ENCODE measurements at places on chromosomes 12 and 14. TPM values are rescaled to one million over a fixed set of nuclear protein-coding genes. Genes with fewer than 3 reads are reported as not detected.

Gene CYP46A1
- total RNA-seq: not detected

- H3K27me3 ChIP-seq: no peaks in the 10 kb centered on the region
- no peaks in the 10 kb centered on the region for H3K36me3 ChIP-seq
- H3K4me1 ChIP-seq: no peaks in the 10 kb centered on the region
- no peak overlapping the region for H3K27ac ChIP-seq
- no peak overlapping the region for H3K4me3 ChIP-seq
- DNase-seq: no peak
Measured at GRCh38 chr14:53842938-53843337, 113.7 kb downstream of the BMP4 start.

Gene KCNJ8
- total RNA-seq: 27.8 TPM

DNA sequence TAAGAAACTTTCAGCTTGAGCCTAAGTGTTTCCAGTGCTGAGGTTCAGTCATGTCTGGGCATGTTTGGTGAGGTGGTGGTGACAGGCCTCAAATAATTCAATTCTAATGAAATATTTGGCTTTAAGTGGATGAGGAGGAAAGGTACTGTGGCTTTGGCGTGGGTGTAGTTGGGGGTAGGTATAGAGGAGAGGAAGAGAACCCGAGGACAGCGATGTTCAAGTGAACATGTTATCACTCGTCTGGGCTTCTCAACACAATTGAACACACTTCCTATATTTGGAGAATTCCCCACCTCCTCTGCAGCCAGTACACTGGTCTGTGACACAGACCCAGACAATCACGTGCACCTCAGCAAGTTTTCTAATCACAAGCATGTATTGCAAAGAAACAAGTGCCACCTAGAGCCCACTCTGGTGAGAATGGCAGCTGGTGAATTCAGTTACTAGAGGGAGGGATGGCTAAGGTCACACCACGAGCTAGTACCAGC, 53.0 kb downstream of the IFNG-AS1 start:
- H3K27ac ChIP-seq: no peak overlapping the region
- no peak overlapping the region for H3K4me3 ChIP-seq
- no peak for DNase-seq
- no peaks in the 10 kb centered on the region for H3K27me3 ChIP-seq
- H3K36me3 ChIP-seq: no peaks in the 10 kb centered on the region

DNA sequence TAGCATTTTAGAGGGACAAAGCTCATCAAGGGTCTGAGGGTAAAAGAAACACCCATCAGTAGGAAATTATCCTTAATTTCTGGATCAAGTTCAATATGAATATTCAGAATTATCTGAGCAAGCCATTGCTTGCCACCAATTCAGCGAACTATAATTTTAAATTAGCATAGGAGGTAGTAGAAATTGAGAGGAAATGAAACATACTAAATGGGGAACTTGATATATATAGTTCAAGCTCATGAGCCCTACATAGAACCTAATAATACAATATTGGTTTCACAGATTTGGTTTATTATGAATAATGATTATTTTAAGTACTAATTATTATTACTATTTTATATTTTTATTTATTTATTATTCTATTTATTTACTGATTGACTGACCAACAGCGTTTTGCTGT, 42.1 kb upstream of the GXYLT1 start:
- H3K36me3 ChIP-seq: no peaks in the 10 kb centered on the region
- no peaks in the 10 kb centered on the region for H3K27me3 ChIP-seq
- no peaks in the 10 kb centered on the region for H3K4me1 ChIP-seq
- DNase-seq: no peak
- no peak overlapping the region for H3K4me3 ChIP-seq
- H3K27ac ChIP-seq: no peak overlapping the region

DNA sequence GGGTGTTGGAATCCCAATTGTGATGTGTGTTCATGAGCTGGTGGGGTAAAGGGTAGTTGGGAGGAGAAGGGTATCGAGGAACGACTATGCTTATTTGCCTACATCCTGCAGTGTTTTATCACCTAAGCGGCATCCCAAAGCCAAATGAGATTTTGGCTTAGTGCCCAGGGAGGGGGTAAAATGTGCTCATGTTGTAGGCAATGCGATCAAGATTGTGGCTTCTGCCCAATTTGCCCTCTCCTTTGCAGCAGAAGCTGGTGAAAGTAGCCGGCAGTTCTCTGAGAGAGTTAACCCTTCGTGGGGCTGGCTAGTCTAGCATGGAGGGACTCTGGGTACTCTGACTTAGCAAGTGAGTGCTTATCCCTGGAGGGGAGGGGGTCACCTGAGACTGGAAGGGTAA, 753 bp downstream of the RPH3A start:
- no peaks in the 10 kb centered on the region for H3K36me3 ChIP-seq
- no peak overlapping the region for H3K27ac ChIP-seq
- no peaks in the 10 kb centered on the region for H3K27me3 ChIP-seq
- H3K4me1 ChIP-seq: no peaks in the 10 kb centered on the region
- H3K4me3 ChIP-seq: no peak overlapping the region
- no peak for DNase-seq

GRCh38 chr14:33545696-33546095, 405.2 kb downstream of the EGLN3 start:
- H3K27me3 ChIP-seq: no peaks in the 10 kb centered on the region
- no peak for DNase-seq
- H3K4me3 ChIP-seq: no peak overlapping the region
- H3K4me1 ChIP-seq: no peaks in the 10 kb centered on the region
- H3K27ac ChIP-seq: no peak overlapping the region
- H3K36me3 ChIP-seq: no peaks in the 10 kb centered on the region

DNA sequence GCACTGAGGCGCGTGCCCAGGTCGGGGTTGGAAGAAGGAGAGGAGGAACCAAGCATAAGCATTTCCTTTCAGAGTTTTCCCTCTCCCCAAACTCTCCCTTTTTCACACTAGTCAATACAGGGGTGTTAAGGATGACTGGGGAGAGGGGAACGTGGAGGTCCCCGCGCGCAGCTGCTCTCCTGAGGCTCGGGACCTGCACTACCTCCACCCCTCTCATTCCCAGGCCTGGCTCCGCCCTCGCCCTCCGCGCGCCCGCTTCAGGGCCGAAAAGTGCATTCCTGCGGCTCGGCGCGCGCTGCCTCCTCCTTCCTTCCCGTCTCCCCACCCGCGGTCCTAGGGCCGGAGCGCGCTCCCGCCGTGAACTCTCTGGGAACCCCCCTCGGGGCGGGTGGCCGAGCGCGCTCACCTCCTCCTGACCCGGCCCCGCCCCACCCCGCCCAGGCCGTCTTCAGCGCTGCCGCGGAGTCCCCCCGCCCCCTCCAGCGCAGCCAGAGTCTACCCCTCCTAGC, 11.3 kb downstream of the RARG start:
- H3K27me3 ChIP-seq: no peaks in the 10 kb centered on the region
- H3K27ac ChIP-seq: peak overlapping the region; percentile 92
- peak; percentile 94 for DNase-seq
- peak overlapping the region; percentile 85 for H3K4me3 ChIP-seq
- peaks cover 35% of the 10 kb centered on the region for H3K4me1 ChIP-seq
- no peaks in the 10 kb centered on the region for H3K36me3 ChIP-seq

GRCh38 chr12:57479043-57479375, 657 bp downstream of the ARHGAP9 start:
- H3K4me3 ChIP-seq: no peak overlapping the region
- peak overlapping the region; percentile 44 for H3K27ac ChIP-seq
- DNase-seq: no peak
- peaks cover 7% of the 10 kb centered on the region for H3K27me3 ChIP-seq

DNA sequence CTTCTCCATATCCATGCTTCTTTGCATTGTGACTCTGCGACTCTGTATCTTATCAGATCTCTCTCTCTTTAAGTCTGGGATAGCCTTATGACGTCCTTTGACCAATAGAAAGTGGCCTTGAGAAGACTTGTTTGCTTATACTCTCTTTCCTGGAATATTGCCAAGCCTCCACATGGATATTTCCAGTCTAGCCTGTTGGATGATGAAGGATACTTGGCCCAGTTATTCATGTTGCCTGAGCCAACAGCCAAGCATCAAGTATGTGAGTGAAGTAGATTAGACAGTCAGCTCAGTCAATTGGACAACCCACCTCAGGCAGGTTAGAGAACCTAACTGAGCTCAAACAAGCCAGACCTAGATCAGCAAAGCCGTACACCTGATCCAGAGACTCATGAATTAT, 864.2 kb upstream of the MGAT4C start:
- no peaks in the 10 kb centered on the region for H3K27me3 ChIP-seq
- H3K27ac ChIP-seq: no peak overlapping the region
- no peaks in the 10 kb centered on the region for H3K4me1 ChIP-seq
- no peak for DNase-seq

GRCh38 chr12:78402366-78403134, 462.0 kb upstream of the SYT1 start:
- no peaks in the 10 kb centered on the region for H3K36me3 ChIP-seq
- no peaks in the 10 kb centered on the region for H3K27me3 ChIP-seq
- no peak overlapping the region for H3K27ac ChIP-seq
- no peaks in the 10 kb centered on the region for H3K4me1 ChIP-seq
- no peak overlapping the region for H3K4me3 ChIP-seq

GRCh38 chr12:76346236-76346635, 2.0 kb downstream of the BBS10 start:
- H3K4me3 ChIP-seq: no peak overlapping the region
- no peak for DNase-seq
- no peak overlapping the region for H3K27ac ChIP-seq
- H3K4me1 ChIP-seq: peaks cover 6% of the 10 kb centered on the region
- H3K27me3 ChIP-seq: no peaks in the 10 kb centered on the region
- no peaks in the 10 kb centered on the region for H3K36me3 ChIP-seq

Gene PLA2G1B
- total RNA-seq: not detected

- DNase-seq: no peak
- no peaks in the 10 kb centered on the region for H3K4me1 ChIP-seq
- H3K27ac ChIP-seq: no peak overlapping the region
- H3K27me3 ChIP-seq: no peaks in the 10 kb centered on the region
- H3K36me3 ChIP-seq: no peaks in the 10 kb centered on the region
Measured at GRCh38 chr12:10272467-10272866, 35.2 kb upstream of the KLRD1 start.

GRCh38 chr14:68261092-68261842, 441.7 kb downstream of the RAD51B start:
- no peaks in the 10 kb centered on the region for H3K4me1 ChIP-seq
- no peak for DNase-seq
- no peak overlapping the region for H3K4me3 ChIP-seq
- H3K27me3 ChIP-seq: no peaks in the 10 kb centered on the region
- H3K27ac ChIP-seq: no peak overlapping the region
- H3K36me3 ChIP-seq: no peaks in the 10 kb centered on the region

DNA sequence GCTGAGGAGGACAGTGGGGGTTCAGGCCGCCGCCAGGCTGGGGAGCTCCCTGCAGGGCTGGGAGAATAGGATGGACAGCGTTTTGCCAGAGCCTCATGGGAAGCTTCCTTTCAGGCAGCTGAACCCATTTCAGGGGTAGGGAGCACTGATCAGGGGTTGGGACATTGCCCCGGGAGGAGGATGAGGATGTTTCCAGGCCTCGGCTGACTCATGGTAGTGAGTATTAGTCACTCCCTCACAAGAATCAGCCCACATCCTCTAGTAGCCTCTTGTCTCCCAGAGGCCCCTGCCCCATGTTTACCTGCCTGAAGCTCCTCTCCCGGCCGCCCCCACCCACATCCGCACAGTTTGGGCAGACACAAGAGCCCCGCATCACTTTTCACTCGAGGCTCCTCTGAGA, 89.8 kb downstream of the ZFP36L1 start:
- no peaks in the 10 kb centered on the region for H3K27me3 ChIP-seq
- no peak overlapping the region for H3K27ac ChIP-seq
- no peak for DNase-seq
- no peaks in the 10 kb centered on the region for H3K36me3 ChIP-seq
- no peaks in the 10 kb centered on the region for H3K4me1 ChIP-seq
